ENCODE measurements at places on chromosomes 16 and 17. TPM values are rescaled to one million over a fixed set of nuclear protein-coding genes. Genes with fewer than 3 reads are reported as not detected.
A peak's percentile ranks its signal among the peaks of the same experiment; 100 is the strongest.

GRCh38 chr17:55398689-55399088, 22.9 kb downstream of the MMD start:
- DNase-seq = no peak
- peaks cover 15% of the 10 kb centered on the region for H3K36me3 ChIP-seq
- no peaks in the 10 kb centered on the region for H3K4me1 ChIP-seq
- H3K27ac ChIP-seq = no peak overlapping the region
- H3K4me3 ChIP-seq = no peak overlapping the region

ZNF385C gene
- total RNA-seq = 0.45 TPM

DNA sequence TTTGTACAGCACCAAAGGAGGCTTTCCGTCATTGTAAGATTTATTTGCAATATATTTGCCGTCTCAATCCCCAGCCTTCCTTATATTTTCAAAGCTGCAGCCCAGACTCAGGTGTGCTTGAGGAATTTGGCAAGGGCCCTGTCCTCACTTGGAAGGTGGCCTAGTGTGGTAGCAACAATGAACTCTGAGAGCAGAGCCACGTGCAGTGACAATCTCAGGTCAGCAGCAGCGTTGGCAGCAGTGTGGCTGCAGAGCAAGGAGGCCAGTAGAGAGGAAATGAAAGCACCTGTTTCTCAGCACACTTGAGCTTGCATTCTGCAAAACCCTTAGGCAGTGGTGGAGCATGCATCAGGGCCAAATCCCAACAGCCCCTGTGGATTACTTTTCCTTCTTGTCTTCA, 613.5 kb downstream of the RBFOX1 start:
- no peak for DNase-seq
- no peaks in the 10 kb centered on the region for H3K4me1 ChIP-seq
- no peaks in the 10 kb centered on the region for H3K27me3 ChIP-seq
- H3K4me3 ChIP-seq = no peak overlapping the region

GRCh38 chr17:63406689-63407330, 39.3 kb downstream of the CYB561 start:
- H3K27me3 ChIP-seq = no peaks in the 10 kb centered on the region
- no peak overlapping the region for H3K4me3 ChIP-seq
- peaks cover 6% of the 10 kb centered on the region for H3K36me3 ChIP-seq
- DNase-seq = peak; percentile 63

CA7 gene
- not detected for total RNA-seq
